Activated naive CD8-positive, alpha-beta T cell treated with anti-CD3 and anti-CD28 coated beads for 36 hours (primary cell): ENCODE measurements at places on chromosomes 7 and 10. TPM values are rescaled to one million over a fixed set of nuclear protein-coding genes. Genes with fewer than 3 reads are reported as not detected.

DNA sequence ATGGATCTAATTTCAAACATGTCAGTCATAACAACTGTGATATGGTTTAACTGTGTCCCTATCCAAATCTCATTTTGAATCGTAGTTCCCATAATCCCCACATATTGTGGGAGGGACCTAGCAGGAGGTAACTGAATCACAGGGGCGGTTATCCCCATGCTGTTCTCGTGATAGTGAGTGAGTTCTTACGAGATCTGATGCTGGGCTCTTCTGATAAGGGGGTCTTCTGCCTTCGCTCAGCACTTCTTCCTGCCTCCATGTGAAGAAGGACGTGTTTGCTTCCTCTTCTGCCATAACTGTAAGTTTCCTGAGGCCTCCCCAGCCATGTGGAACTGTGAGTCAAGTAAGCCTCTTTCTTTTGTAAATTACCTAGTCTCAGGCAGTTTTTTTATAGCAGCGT, 138.0 kb upstream of the PCGF5 start:
- DNase-seq: no peak

- no peak for DNase-seq
These were observed 7.2 kb downstream of the MINDY4 start for GRCh38 chr7:30778255-30779025.

DNA sequence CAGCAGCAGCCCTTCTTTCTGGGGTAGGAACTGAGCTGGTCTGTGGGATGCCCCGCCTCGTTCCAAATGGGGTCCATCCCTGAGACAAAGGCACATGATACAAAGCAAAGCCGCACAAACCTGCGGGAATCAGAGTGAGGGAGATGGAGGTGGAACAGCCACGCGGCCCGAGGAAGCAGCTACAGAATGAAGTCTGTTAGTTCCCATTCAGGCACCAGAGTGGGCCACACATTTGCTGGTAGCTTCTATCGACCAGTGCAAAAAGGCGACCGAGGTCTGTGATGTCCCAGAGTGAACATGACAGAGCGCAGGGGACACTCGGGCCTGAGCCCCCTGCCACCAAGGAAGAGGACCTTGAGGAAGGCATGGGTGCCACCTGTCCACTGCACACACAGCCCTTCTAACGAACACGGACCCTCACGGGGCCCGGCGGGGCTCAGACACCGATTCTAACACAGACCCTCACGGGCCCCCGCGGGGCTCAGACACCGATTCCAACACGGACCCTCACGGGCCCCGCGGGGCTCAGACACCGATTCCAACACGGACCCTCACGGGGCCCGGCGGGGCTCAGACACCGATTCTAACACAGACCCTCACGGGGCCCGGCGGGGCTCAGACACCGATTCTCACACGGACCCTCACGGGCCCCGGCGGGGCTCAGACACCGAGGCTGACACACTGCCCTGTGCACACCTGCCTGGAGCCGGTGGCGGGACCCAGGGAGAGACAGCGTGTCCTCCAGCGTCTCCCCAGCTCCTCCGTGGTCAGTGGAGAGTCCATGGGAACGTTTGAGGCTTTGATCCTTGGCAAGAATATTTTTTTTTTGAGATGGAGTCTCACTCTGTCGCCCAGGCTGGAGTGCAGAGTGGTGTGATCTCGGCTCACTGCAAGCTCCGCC, 32.8 kb upstream of the FAM20C start:
- DNase-seq: no peak

- DNase-seq: no peak
These were observed 17.8 kb upstream of the ERCC6 start for GRCh38 chr10:49556723-49557122.

DNA sequence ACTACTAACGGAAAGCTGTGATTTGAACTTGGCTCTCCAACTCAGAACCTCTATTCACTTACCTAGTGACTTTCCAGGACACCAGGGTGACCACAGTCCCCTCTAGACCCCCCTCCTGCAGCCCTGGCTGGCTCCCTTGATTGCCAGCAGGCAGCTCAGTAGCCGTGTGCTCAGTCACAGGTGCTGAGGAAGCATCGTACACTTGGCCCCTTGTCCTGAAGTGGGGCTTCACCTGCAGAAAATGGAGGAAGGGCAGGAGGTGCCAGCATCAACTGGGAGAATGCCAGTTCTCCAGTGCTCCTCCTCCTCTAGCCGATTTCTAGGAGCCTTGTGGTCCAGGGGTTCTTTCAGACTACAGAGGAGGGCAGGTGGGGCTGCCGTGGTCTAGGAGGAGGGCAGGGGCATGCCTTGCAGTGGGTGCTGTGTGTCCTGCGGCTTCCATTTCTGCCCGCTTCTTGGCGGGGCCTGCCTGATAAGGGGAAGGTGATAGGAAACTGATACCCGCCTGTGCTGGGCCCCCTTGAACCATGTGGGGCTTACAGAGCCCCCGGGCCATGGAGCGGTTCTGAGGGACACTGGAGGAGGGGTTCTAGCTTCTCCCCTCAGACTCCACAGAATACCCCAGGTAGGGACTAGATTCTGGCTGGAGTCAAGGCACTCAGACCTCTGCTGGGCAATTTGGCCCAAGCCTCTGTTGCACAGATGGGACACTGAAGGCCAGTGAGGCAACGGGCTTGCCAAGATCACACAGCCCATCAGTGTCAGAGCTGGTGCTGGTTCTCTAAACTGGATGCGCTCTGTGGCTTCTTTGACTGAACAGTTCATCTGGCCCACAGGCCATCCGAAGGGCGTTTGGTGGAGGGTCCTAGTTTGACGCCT, 14.0 kb downstream of the FAM241B start:
- DNase-seq: no peak

DNA sequence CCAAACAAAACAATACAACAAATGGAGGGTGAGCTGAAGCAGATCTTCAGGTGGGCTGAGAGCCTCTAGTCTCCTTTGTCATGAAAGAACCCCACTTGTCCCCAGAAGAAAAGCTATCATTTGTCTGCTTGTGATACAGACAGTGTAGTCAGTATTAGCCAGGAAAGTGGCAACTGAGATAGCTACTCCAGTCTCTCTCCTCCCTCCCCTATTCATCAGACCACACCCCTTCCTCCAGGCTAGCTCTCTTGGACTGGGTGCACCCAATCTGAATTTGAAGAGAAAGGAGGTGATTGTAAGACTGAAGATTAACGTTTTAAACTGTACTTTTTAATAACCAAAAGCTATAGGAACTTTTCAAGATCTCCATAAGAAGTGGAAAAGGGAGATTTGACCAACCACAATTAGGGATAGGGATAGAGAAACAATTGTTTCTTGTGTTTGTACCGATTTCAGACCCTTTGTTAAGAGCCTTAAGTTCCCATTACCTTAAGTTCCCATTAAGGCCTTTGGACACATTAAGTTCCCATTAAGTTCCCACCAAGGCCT, 14.1 kb downstream of the BMPR1A start:
- no peak for DNase-seq

DNA sequence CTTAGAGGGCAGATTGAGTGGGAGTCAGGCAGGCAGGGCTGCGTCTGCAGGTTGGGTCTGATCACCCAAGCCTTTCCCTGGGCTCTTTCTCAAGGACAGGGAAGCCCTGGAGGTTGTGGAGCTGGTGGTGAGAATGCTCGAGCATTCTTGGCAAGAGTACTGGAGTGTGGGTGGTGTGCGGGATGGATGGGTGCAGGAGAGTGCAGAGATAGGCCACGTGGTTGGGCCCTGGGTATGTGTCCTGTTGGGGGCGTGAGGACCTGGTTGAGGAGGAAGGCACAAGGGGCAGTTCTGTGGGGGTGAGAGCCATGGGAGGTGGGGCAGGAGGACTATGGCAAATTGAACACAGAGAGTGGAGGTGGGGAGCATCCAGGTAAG, 135.9 kb downstream of the PTPN20 start:
- DNase-seq: no peak

DNA sequence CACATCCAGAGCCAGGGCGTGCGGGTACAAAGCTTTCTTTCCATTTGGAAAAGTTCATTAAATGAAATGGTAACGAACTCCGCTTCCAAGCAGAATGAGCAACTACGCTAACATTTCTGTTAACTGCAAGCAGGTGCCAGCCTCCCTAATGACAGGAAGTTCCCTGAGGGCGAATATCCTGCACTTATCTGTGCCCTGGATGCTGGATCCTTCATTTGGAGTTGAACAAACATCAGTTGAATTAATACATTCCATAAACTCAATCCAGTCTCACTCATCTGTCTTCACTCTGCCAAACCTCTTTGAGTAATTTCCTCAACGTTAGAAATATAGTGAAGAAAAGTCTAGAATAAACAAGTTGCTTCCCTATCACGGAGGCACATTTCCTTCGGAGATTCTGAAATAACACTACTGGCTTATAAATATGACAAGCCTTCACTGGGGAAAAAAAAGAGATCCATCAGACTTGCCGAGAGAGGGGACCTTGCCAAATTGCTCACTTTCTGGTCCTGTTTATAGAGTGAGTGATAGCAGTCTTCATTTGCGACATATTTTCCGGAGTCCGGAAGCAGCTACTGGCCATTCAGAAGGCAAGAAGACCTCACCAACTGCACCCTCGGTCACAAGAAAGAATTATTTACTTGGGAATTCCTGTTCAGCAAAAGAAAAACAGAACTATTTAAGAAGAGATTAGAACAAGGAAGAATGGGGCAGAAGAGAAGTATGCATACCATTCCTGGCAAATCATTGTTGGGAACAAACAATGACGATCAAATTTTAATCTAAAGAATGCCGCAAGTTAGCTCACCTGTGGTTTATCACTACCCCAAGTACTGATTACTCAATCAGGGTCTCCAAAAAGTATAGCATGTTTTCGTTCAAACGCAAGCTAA, 196.4 kb downstream of the FAM107B start:
- DNase-seq: no peak

- DNase-seq: no peak
These were observed 5.2 kb downstream of the ZNF365 start for GRCh38 chr10:62379394-62379793.

DNA sequence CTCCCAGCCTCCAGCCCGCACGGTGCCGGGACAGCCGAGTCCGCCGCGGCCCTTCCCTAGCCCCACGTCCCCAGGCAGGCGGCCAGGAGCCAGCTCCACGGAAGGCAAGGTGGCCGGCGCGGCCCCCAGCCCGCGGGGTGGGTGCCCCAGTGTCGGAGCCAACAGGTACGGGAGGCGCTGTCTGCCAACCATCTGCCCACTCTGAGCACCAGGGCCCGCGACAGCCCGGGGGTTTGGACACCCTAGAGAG, 75.8 kb downstream of the CALN1 start:
- no peak for DNase-seq

GRCh38 chr10:98150544-98150943, 16.1 kb downstream of the R3HCC1L start:
- no peak for DNase-seq

DNA sequence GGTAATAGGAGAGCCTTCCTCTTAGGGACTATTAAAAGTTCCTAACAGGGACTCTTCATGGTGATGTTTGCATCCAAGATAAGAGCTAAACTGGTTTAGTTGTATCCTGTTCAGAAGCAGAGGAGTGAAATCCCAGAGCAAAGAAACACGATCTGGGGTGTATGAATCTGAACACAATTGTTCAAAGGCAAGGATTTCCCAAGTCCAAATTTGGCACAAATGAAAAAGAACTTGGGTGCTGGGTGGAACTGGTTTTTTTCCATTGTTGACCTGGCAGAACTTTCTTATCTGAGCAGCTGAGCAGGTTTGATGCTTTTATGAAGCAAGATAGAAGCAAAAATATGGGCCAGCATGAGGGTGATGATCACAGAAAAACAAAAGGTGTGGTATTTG, 6.0 kb downstream of the AGFG2 start:
- DNase-seq: no peak

DNA sequence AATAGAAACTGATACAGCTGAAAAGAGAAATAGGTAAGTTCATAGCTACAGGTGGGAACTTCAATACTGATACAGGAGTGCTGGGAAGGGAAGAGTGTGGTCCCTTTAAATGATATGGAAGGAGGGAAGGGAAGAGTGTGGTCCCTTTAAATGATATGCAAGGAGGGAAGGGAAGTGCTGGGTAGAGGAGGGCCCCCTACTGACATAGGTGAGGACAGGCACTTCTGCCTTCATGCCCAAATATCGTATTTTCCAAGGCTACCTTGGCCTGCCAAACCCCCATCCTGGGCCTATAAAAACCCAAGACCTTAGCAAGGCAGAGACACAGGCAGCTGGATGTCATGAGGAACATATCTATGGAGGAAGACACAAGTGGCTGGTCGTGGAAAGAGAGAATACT, 92.3 kb downstream of the MAGI2 start:
- no peak for DNase-seq

- no peak for DNase-seq
These were observed 58.5 kb downstream of the MACC1 start for GRCh38 chr7:20158684-20159083.

GRCh38 chr7:31029251-31030042, 22.7 kb upstream of the ADCYAP1R1 start:
- no peak for DNase-seq

DNA sequence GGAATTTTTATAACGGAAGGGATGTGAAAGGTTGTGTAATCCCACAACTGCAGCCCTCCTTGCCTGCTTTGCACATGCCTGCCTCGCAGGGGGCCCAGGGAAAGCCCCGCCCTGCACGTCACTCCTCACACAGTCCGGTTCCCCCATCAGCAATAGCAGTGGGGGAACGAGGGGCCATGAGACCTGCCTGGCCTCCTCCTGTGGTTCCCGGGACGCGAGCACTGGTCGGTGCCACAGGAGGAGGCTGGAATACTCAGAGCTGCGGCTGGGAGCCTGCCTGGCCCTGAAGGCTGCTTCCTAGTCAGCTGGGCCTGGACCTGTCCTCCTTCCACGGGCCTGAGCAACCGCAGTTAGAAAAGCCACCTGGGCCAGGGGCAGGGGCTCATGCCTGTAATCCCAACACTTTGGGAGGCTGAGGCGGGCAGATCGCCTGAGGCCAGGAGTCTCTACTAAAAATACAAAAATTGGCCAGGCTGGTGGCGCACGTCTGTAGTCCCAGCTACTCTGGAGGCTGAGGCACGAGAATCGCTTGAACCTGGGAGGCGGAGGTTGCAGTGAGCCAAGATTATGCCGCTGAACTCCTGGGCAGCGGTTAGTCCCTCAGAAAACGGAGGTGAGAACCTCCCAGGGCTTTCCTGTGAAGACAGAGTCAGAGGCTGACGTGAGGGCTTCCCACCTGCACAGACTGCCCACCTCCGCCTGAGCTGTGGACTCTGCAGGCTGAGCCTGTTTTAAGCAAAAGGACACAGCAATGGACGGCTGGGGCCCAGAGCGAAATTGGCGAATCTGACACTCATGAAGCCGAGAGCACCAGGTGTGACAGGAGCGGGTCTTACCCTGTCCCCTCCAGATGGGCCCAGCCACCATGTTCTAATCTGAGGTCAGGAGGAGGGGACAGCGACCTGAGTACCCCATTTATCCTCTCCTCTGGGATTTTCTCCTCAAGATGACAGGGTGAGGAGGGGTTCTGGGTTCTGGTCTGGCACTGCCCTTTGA, 52.9 kb downstream of the VIPR2 start:
- DNase-seq: no peak

DNA sequence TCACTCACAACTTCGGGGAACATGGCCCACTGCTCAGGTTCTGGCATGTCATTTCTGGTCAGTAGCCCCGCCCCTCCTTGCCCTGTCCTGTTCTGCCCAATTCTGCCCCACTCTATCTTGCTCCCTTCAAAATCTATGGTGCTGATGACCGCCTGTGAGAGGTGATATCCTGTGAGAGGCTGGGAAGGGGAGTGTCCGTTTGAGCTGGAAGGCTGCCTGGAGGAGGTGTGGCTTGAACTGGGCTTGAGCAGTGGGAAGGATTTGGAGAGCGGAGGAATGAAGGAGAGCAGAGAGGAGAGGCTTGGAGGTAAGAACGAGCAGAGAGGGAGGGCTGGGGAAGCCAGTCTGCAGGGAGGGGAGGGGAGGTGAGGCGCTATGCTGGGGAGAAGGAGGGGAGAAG, 145.3 kb downstream of the RPS24 start:
- DNase-seq: no peak

The SLIT1 gene
- total RNA-seq: 0.08 TPM

The SFXN2 gene
- 28.0 TPM for total RNA-seq

The SFRP4 gene
- total RNA-seq: not detected

The GPER1 gene
- total RNA-seq: 0.37 TPM

The PILRA gene
- total RNA-seq: 0.68 TPM
